GM23338 (cell line): ENCODE measurements at places on chromosomes 6 and 20. TPM values are rescaled to one million over a fixed set of nuclear protein-coding genes. Genes with fewer than 3 reads are reported as not detected.

ME1 gene
- 5.9 and 8.0 TPM in 2 replicates for total RNA-seq

- no peaks in the 10 kb centered on the region for H3K4me1 ChIP-seq
- H3K27ac ChIP-seq, result no peak overlapping the region
- no peak overlapping the region for H3K4me3 ChIP-seq
- H3K27me3 ChIP-seq, result no peaks in the 10 kb centered on the region
- H3K36me3 ChIP-seq, result peaks cover 6% of the 10 kb centered on the region; the same call in 1 of the 2 replicates
- DNase-seq, result no peak
Measured at GRCh38 chr6:354631-355280, 36.8 kb upstream of the IRF4 start.

GRCh38 chr6:101502818-101503217, 109.3 kb downstream of the GRIK2 start:
- no peak overlapping the region for H3K4me3 ChIP-seq
- no peaks in the 10 kb centered on the region for H3K36me3 ChIP-seq
- H3K27me3 ChIP-seq, result no peaks in the 10 kb centered on the region

TMC2 gene
- total RNA-seq, result 0.12 TPM in 1 of 2 replicates, not detected in the other

GRCh38 chr20:47150403-47151152, 205.9 kb downstream of the ZMYND8 start:
- H3K36me3 ChIP-seq, result no peaks in the 10 kb centered on the region
- no peak overlapping the region for H3K27ac ChIP-seq
- no peak overlapping the region for H3K4me3 ChIP-seq
- H3K27me3 ChIP-seq, result no peaks in the 10 kb centered on the region

SNX5 gene
- 269 and 287 TPM in 2 replicates for total RNA-seq

DNA sequence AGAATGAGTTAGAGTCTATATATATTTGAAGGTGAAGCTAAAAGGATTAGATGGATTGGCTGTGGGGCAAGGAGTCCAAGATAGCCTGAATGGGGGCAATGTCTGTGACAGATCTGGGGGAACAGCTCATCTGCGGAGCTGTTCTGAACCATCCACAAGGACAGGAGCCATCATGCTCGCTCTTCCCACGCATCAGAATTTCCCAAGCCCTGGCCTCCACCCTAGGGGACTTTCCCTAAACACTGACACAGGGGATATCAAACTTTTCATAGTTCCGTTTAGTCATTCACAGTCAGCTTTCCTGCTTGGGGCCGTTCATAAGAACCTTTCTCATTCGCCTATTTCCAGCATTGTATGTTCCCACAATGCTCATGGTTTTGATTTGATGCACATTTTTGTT, 37.6 kb upstream of the CCN6 start:
- H3K36me3 ChIP-seq, result no peaks in the 10 kb centered on the region
- no peak overlapping the region for H3K4me3 ChIP-seq
- DNase-seq, result no peak
- H3K27ac ChIP-seq, result no peak overlapping the region
- H3K4me1 ChIP-seq, result no peaks in the 10 kb centered on the region
- no peaks in the 10 kb centered on the region for H3K27me3 ChIP-seq

GRCh38 chr6:85143676-85144075, 306.2 kb upstream of the NT5E start:
- DNase-seq, result no peak
- no peak overlapping the region for H3K27ac ChIP-seq
- H3K4me1 ChIP-seq, result no peaks in the 10 kb centered on the region
- H3K36me3 ChIP-seq, result no peaks in the 10 kb centered on the region
- H3K27me3 ChIP-seq, result no peaks in the 10 kb centered on the region
- H3K4me3 ChIP-seq, result no peak overlapping the region

- H3K36me3 ChIP-seq, result no peaks in the 10 kb centered on the region
- H3K27me3 ChIP-seq, result no peaks in the 10 kb centered on the region
- no peaks in the 10 kb centered on the region for H3K4me1 ChIP-seq
- no peak overlapping the region for H3K4me3 ChIP-seq
- no peak overlapping the region for H3K27ac ChIP-seq
Measured at GRCh38 chr6:105573556-105573955, 170.7 kb upstream of the PREP start.

- no peak overlapping the region for H3K27ac ChIP-seq
- H3K27me3 ChIP-seq, result no peaks in the 10 kb centered on the region
- peaks cover 68% of the 10 kb centered on the region for H3K36me3 ChIP-seq
- no peak for DNase-seq
- no peaks in the 10 kb centered on the region for H3K4me1 ChIP-seq
Measured at GRCh38 chr20:504632-505075, 38.9 kb downstream of the CSNK2A1 start.

DNA sequence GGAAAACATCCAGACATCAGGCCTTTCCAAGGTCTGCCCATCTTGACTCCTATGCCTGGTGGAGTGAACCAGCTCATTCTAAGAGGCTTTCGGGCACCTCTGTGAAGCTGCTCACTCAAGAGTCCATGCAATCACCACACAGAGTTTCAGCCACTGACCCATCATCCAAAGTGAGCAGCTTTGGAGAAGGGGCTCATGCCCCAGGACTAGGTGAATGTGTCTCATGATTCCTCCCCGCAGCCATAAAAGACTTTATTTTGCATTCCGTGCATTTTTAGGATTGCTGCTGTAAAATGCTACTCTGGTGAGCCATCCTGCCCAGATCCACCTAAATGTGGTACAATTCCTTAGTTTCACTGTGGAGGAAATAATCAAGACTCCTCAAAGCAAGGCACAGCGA, 44.5 kb upstream of the EZR start:
- no peaks in the 10 kb centered on the region for H3K36me3 ChIP-seq
- no peaks in the 10 kb centered on the region for H3K27me3 ChIP-seq
- H3K27ac ChIP-seq, result no peak overlapping the region
- no peak for DNase-seq
- no peak overlapping the region for H3K4me3 ChIP-seq

DNA sequence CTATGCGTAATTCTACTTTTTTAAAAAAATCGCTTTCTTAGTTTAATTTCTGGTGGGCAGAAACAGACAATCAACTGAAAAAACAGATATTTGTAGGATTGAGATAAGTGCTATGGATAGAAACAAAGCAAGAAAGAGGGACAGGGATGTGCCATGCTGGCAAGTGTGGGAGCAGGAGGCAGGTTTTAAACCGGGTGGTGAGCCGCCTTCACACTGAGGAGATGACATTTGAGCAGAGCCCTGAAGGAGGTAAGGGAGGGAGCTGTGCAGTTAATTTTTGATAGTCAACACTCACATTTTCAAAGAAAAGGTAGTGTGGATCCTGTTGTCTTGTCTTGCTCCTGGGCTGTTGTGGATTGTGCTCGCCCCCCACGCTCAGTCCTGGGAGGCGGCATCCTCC, 46.8 kb upstream of the TMEM217 start:
- no peak overlapping the region for H3K27ac ChIP-seq
- no peak overlapping the region for H3K4me3 ChIP-seq
- no peak for DNase-seq
- no peaks in the 10 kb centered on the region for H3K36me3 ChIP-seq

DNA sequence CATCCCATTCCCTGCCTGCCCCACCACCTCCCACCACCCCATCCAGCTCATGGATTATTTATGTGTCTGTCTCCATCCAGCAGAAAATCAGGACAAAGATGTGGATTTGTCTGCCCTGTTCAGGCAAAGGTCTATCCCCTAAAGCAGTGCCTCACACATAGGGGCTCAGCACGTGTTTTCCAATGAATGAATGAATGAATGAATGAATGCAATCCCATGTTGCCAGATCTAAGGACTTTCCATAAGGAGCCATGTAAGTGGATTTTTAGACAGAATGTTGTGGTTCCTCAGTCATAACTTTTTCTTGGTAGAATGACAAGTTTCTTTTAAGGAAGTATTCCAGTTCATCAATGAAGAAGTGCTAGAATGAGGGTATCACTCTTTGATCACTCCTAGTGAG, 133.7 kb downstream of the RNASET2 start:
- no peak overlapping the region for H3K27ac ChIP-seq
- no peaks in the 10 kb centered on the region for H3K36me3 ChIP-seq
- no peak overlapping the region for H3K4me3 ChIP-seq
- no peaks in the 10 kb centered on the region for H3K27me3 ChIP-seq
- no peak for DNase-seq

GRCh38 chr20:24629668-24630067, 160.2 kb downstream of the SYNDIG1 start:
- H3K27me3 ChIP-seq, result no peaks in the 10 kb centered on the region
- H3K4me3 ChIP-seq, result no peak overlapping the region
- no peak overlapping the region for H3K27ac ChIP-seq
- H3K4me1 ChIP-seq, result 0 out of 2 replicates have a peak, but pooled peaks cover 9% of the 10 kb centered on the region
- no peak for DNase-seq

- no peaks in the 10 kb centered on the region for H3K36me3 ChIP-seq
- H3K4me1 ChIP-seq, result no peaks in the 10 kb centered on the region
- no peaks in the 10 kb centered on the region for H3K27me3 ChIP-seq
- H3K4me3 ChIP-seq, result no peak overlapping the region
- no peak for DNase-seq
- H3K27ac ChIP-seq, result no peak overlapping the region
Measured at GRCh38 chr6:11908436-11909105, 103.5 kb upstream of the HIVEP1 start.

GRCh38 chr20:47392721-47393073, 36.2 kb upstream of the ZMYND8 start:
- no peak for DNase-seq
- no peaks in the 10 kb centered on the region for H3K4me1 ChIP-seq
- H3K36me3 ChIP-seq, result no peaks in the 10 kb centered on the region
- H3K4me3 ChIP-seq, result no peak overlapping the region

DNA sequence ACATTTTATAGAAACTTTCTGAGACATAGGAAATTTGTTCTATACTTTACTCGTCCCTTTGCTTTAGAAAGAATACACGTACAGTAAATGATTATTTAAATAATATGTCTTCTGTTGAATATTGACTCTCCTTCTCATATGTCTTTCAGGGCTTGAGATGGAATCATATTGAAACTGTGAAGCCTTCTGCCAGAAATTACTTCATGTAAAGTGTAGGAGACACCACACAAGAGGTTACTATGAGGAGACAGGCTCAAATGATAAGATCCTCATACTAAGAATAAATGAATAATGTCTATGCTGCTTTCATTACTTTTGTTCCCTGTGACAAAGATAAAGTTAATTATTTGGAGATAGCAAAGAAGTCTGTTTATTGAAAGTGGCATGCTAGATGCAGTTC, 1240.3 kb upstream of the MAP3K7 start:
- no peaks in the 10 kb centered on the region for H3K27me3 ChIP-seq
- H3K27ac ChIP-seq, result no peak overlapping the region
- no peak for DNase-seq

ELOVL2 gene
- total RNA-seq, result 1.6 and 1.7 TPM in 2 replicates

- no peaks in the 10 kb centered on the region for H3K27me3 ChIP-seq
- H3K4me1 ChIP-seq, result peaks cover 27% of the 10 kb centered on the region
- no peak overlapping the region for H3K27ac ChIP-seq
- DNase-seq, result no peak
- H3K4me3 ChIP-seq, result no peak overlapping the region
- H3K36me3 ChIP-seq, result no peaks in the 10 kb centered on the region
Measured at GRCh38 chr6:20565342-20565741, 31.1 kb downstream of the CDKAL1 start.

DNA sequence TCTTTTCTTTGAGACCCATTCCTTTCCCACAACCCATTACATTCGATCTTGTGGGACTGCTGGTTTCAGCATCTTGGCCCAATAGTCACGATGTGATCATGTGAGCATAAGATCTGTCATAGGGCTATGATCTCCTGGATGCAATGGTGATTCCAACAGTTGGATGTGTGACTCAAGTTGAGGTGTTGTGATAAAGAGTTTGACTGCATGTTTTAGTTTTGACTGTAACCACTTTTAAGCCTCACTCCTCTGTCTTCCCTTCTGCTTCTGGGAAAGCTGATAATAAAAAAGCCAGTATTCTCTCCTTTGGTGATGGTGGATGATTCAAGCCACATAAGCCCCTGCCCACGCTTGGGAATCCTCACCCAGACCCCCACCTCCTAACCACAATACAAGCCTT, 117.0 kb upstream of the ASCC3 start:
- H3K36me3 ChIP-seq, result no peaks in the 10 kb centered on the region
- peaks cover 21% of the 10 kb centered on the region; the same call in 1 of the 2 replicates for H3K4me1 ChIP-seq
- H3K27ac ChIP-seq, result no peak overlapping the region

GRCh38 chr20:51481341-51481914, 61.1 kb downstream of the NFATC2 start:
- H3K4me3 ChIP-seq, result no peak overlapping the region
- no peaks in the 10 kb centered on the region for H3K27me3 ChIP-seq
- no peak for DNase-seq
